ENCODE measurements at places on chromosomes 1 and 21.
A peak's percentile ranks its signal among the peaks of the same experiment; 100 is the strongest.

DNA sequence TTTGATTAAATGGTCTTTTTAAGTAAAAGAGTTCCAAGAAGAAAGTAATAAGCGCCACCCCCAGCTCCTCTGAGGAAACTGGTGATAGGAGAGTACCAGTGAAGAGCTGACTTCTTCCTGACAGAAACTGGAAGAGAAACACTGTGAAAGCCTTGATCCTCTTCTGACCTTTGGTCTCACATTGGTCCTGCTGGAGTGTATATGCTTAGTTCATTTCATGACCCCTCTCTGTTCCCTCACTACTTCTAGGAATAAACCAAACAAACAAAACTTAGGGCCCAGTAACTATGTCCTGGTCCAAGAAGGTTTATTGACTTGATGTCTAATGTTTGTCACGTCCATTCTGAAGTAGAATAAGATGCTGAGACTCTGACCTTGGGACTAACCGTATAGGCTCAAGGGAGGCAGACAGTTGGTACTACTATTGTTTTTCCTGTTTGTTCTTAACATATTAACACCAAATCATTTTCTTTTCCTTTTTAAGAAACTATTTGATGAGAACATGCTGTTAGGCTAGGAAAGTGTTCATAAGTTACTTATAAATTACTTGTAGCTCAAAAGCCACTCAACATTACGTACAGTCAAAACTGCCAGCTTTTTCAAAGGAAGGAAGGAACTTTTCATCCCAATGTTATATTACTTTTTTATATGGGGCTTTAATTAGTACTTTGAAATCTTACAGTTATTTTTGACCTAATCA lies 57.9 kb downstream of the MIER1 start:
- no peak for DNase-seq

- DNase-seq, result no peak
Measured at GRCh38 chr1:200486634-200487033, 76.8 kb upstream of the ZNF281 start.

DNA sequence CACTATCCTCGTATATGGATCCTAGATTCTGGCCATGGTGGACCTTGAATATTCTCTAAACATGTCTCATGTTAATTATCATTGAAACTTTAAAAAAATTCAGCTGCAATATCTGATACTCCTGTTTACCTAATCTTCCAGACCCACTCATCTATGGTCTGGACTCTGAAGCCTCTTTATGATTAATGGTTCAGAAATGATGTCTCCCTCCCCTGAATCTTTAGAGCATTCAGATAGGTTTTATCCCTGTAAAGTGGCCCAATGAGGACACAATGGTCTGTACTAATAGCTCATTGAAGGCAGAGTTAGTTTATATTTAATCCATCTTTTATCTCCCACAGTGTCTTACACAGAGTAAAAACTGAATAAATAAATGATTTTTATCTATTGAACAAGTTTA lies 53.0 kb upstream of the DUSP10 start:
- DNase-seq, result no peak

- peak; percentile 27 for DNase-seq
Measured at GRCh38 chr1:209012443-209013196, 570.9 kb upstream of the CAMK1G start.

DNA sequence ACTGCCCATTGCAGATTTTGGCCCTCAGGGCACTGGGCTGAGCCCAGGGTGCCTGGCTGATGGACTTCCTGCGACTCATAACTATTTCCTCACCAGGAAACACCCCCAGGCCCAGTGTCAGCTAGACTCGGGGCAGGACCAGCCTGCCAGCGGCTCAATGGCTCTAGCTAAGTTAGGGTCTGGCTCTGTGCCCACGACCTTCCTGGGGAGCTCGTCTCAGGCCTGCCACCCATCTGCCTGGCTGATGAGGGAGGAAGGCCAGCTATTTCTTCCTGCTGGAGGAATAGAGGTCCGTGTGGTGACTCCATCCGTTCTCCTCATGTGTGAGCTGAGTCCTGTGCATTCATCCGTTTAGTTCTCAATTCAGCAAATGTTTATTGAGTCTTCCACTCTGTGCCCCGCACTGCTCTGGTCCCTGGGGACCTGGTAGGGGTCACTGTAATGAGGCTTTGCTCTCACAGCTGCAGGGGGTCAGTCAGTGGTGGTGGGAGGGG lies 44.5 kb downstream of the KIRREL1 start:
- DNase-seq, result no peak

GRCh38 chr1:235516862-235517446 lies 12.7 kb upstream of the B3GALNT2 start:
- no peak for DNase-seq

- DNase-seq, result no peak
Measured at GRCh38 chr1:224736619-224737352, 120.7 kb downstream of the CNIH3 start.

DNA sequence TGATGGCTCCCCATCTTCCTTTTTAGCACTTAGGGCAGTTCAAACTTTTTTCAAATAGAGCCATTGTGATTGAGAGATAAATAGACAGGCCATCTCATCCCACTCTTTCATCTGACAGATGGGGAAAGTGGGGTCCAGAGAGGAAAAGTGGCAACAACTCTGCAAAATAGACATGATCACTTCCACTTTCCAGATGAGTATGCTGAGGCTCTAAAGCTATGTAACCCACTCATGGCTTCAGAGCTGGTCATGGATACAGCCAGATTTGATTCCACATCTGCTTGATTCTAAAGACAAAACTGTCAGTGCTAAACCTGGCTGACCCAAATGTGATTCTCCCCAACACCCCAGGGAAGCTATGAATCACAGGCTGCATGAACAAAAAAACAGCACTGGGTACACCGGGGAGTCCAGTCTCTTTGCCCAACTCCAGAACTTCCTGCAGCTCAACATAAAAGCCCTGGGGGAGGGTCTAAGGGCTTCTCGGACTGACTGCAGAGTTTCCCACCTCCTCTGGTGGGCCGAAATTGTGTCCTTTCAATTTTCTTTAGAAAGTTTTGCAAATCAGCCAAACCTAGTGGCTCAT lies 59.3 kb downstream of the PLPP3 start:
- no peak for DNase-seq
